ENCODE measurements at places on chromosomes 12 and 14.

- no peak for DNase-seq
Measured at GRCh38 chr14:33914676-33915516, 36.0 kb downstream of the EGLN3 start.

- no peak for DNase-seq
Measured at GRCh38 chr12:69023840-69024239, 90.9 kb upstream of the CPM start.

- no peak for DNase-seq
Measured at GRCh38 chr12:124539084-124540041, 28.0 kb downstream of the NCOR2 start.

DNA sequence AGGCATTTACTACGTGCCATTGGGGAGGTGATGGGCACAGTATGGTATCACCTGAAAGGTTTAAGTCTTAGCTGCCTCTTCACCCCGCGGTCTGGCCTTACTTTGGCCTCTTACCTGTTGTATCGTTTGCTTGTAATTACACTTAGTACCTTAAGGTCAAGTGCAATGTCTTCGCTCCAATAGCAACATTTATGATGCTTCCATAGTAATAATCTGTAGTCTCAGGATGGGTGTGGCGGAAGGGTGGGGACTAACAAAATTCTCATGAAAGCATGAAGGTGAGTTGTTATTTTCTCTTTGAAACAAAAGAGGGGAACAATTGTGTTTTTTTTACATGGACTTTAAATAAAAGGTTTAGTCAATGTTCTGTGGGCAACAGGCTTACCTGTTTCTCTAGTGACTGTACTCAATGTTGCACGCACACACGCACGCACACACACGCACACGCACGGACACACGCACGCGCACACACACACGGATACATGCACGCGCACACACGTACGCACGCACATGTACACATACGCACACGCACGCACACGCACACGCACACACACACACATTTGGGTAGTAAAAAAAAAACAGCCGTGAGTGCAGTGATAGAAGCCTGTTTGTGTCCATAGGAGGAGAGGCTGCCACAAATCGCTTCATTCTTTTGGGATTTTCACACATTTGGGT, 91.4 kb downstream of the DNAH10 start:
- DNase-seq, result no peak

- no peak for DNase-seq
Measured at GRCh38 chr14:76820700-76821099, 5.5 kb upstream of the LRRC74A start.

DNA sequence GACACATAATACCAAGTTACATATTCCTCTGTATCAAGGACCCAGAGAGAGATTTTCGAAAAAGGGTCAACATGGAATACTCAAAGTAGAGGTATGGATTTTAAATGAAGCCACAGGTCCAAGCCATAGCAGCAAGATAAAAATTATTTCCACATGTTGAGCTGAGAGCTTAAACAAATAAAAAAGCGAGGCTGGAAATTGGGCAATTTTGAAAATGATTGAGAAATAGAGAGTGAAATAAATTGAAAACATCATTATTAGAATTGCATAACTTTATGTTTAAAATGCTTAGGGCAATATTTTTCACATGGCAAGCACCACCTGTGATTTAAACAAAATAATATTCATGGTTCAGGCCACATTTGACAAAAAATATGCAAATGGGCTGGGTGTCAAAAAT, 1251.0 kb upstream of the USP15 start:
- DNase-seq, result no peak

GRCh38 chr14:61217516-61217915, 63.6 kb downstream of the TMEM30B start:
- no peak for DNase-seq

- DNase-seq, result no peak
Measured at GRCh38 chr12:3152011-3152511, 74.9 kb downstream of the TSPAN9 start.

DNA sequence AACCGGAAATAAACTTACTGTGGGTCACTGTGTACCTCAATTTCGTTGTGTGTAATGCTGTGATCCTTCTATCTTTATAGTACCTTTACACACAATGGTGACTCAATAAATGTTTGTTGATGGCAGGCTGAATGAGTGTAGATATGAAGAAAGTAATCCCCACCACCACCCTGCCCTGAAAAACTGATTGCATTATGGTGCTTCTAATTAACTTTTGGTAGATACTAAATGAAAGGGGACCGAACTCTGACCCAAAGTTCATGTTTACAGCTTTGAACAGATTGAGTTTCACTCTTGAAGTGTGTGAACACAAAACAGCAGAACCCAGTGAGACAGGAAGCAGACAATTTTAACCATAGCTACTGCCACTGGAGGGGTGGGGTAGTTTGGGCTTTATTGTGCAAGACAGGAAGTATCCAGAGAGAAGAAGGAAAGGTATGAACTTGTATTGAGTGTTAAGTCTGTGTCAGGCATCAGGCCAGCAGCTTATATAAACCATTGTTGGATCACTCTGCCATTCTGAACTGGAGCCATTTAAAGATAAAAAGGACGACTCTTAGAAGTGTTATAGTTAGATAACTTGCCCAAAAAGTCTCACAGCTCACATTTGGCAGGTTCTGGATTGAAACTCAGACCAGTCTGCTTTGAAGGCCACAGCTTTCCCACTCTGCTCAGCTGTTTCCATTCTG, 197.0 kb upstream of the AMIGO2 start:
- peak; percentile 44 for DNase-seq

DNA sequence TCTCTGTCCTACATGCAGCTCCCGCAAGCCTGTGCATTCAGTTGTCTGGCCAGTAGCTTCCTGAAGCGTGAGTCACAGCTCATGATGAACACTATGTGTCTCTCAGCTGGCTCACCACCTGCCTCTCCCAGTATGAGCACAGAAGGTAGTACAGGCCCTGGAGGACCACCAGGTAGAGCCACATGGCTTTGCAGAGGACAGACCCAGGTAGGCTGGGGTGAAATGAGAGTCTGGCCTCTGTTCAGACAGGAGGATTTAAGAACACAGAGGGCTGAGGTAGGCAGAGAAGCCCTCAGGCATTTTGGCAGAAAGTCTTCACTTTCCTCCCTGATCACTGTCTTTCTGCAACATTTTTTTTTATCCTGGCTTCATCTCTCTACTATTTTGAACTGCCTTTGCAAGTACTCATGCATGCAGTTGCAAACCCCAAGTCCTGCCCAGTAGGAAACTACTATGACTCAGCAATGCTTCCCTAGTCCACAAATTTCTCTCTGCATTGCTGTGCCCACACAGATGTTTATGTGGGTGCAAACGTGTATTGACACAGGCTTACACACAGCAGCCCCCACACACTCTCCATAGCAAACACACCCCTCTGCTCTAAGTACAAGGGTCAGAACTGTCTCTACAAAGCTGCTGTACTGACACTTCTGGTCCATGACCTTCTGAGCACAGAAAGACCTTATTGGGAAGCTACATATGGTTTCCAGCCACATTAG, 7.2 kb upstream of the SDR9C7 start:
- DNase-seq, result no peak

GRCh38 chr12:69309461-69309860, 38.7 kb upstream of the LYZ start:
- DNase-seq, result no peak
